ENCODE measurements at places on chromosomes 6 and 20. TPM values are rescaled to one million over a fixed set of nuclear protein-coding genes. Genes with fewer than 3 reads are reported as not detected.

Gene TMEM151B
- not detected for total RNA-seq

Gene FILIP1
- total RNA-seq, result 0.04 TPM

Gene RAMACL
- 0.25 TPM for total RNA-seq

DNA sequence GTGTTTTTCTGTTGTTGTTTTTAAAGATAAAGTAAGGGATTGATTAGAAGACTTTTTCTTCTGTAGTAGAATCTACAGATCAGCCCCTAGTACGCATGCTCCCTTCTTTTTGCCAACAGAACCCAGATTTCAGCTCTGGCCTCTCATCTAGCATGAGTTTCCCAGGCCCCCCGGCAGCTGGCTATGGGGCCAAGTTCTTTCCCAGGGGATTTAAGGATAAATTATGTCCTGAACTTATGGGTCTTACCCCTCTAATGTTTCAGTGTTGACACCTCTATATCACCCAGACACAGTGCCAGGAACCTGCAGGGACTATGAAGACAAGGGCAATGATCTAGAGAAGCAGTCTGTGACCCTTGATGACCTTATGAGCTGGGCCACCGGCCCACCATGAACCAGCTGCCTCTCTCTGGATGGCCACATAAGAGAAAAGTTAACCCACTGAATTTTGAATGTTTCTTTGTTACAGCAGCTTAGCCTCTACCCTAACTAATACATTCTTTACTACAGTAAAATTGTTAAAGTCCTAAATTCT is 150.5 kb downstream of the UNC5CL start:
- no peak overlapping the region for H3K27ac ChIP-seq
- no peak overlapping the region for H3K4me3 ChIP-seq
- no peak for DNase-seq
- H3K27me3 ChIP-seq, result peaks cover 8% of the 10 kb centered on the region

GRCh38 chr6:14458669-14459266 is 341.2 kb downstream of the CD83 start:
- peaks cover 39% of the 10 kb centered on the region for H3K4me1 ChIP-seq
- H3K36me3 ChIP-seq, result peaks cover 26% of the 10 kb centered on the region
- no peaks in the 10 kb centered on the region for H3K27me3 ChIP-seq
- H3K4me3 ChIP-seq, result no peak overlapping the region

DNA sequence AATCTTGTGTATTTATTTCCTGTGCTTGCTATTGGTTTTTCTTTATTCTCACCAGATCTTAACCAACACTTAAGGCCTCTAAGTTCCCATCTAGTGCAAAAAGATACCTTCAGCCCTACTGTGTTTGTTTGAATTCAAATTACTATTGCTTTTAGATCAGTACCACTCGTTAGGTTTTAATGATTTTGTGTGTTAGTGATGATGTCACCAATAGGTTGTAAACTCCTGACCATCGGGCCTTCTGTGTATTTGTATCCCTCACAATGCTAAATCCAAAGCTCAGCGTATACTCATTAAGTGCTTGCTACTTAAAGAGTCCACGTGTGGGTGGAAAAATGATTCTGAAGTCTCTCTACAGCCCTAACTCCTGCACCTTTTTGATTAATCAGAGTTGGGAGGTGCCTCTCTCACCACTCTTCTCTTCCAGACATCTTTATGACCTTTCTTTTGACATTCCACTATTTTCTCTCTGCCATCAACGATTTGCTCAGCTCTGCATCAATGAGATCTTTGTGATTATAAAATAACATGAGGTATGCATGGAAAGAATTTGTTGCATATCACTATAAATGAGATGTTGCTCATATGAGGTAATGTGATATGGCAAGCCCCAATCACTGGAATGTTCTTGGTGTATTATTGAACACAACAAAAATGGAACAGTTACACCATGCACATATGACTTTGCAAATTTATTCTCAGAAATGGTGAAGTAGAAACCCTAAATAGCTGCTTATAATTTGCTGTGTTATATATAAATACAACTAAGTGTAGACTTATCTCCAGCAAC is 55.1 kb upstream of the LAMA2 start:
- DNase-seq, result no peak
- no peak overlapping the region for H3K4me3 ChIP-seq
- peaks cover 2% of the 10 kb centered on the region for H3K27me3 ChIP-seq
- H3K4me1 ChIP-seq, result no peaks in the 10 kb centered on the region
- H3K36me3 ChIP-seq, result no peaks in the 10 kb centered on the region

DNA sequence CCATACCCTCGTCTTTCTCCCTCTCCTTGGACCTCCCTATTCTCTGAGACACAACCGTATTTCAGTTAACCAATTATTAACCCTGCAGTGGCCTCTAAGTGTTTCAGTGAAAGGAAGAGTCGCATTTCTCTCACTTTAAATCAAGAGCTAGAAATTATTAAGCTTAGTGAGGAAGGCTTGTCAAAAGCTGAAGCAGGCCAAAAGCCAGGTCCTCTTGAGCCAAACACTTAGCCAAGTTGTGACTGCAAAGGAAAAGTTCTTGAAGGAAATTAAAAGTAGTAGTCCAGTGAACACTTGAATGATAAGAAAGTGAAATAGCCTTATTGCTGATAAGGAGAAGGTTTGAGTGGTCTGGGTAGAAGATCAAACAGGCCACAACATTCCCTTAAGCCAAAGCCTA is 58.3 kb downstream of the SNX9 start:
- H3K27me3 ChIP-seq, result no peaks in the 10 kb centered on the region
- peaks cover 65% of the 10 kb centered on the region for H3K4me1 ChIP-seq
- DNase-seq, result no peak

Measured in activated CD4-positive, alpha-beta T cell treated with anti-CD3 and anti-CD28 coated beads, Interleukin-2, amount 10 ng/mL, durations not matched to agents 7 days and 5 days (primary cell).